ENCODE measurements at places on chromosomes 3 and 15. TPM values are rescaled to one million over a fixed set of nuclear protein-coding genes. Genes with fewer than 3 reads are reported as not detected.

CRABP1 gene
- not detected for total RNA-seq

P2RY1 gene
- total RNA-seq: 2.2 TPM

MAP1A gene
- 9.3 TPM for total RNA-seq

CD96 gene
- total RNA-seq: 9.5 TPM

CCR2 gene
- 8.1 TPM for total RNA-seq

SAMD7 gene
- not detected for total RNA-seq

DUOX1 gene
- 1.6 TPM for total RNA-seq

LRRIQ4 gene
- not detected for total RNA-seq

CYP1A2 gene
- not detected for total RNA-seq

- DNase-seq: no peak
These were observed 25.4 kb upstream of the PRSS50 start for GRCh38 chr3:46742992-46743585.

DNA sequence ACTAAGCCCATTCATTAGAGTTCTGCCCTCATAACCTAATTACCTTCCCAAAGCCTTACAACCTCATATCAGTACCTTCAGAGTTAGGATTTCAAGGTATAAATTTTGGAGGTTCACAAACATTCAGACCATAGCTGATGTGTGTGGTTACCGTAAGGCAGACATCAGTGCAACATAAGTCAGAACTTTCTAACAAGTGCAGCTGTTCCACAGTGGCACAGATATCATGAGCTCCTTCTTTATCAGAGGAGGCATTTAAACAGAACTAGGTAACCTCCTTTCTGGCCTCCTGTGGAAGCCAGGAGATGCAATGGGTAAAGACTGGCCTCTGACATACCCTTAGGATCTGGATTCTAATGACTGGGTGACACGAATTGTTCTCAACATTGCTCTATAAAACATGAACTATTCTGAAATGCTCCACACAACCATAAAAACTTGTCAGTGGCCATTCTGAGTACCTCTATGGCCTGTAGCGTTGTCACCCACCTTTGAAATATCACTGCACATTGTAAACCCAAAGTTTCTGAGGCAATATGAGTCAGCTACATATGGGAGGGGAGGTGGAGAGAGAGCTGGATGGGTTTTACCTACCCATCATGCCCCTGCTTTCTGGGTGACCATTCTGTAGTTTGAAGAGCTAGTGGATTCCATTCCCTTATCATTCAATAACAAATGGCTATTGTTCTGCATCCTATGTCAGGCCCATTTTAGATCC, 546.0 kb upstream of the TBL1XR1 start:
- no peak for DNase-seq

- peak; percentile 76 for DNase-seq
These were observed 8.3 kb downstream of the BDH1 start for GRCh38 chr3:197547306-197548011.

DNA sequence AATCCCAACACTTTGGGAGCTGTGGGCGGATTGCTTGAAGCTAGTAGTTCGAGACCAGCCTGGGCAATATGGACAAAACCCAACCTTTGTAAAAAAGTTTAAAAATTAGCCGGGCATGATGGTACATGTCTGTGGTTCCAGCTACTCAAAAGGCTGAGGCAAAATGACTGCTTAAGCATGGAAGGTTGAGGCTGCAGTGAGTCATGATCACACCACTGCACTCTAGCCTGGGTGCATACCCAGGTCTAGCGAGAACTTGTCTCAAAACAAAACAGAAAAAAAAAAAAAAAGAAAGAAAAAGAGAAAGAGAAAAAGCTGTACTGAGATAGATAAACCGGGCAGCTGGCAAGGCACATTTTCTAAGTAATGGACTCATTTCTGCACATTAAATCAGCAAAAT, 10.6 kb downstream of the ARPP19 start:
- no peak for DNase-seq

- no peak for DNase-seq
These were observed 228.7 kb upstream of the ZNF385D start for GRCh38 chr3:21979706-21980105.

DNA sequence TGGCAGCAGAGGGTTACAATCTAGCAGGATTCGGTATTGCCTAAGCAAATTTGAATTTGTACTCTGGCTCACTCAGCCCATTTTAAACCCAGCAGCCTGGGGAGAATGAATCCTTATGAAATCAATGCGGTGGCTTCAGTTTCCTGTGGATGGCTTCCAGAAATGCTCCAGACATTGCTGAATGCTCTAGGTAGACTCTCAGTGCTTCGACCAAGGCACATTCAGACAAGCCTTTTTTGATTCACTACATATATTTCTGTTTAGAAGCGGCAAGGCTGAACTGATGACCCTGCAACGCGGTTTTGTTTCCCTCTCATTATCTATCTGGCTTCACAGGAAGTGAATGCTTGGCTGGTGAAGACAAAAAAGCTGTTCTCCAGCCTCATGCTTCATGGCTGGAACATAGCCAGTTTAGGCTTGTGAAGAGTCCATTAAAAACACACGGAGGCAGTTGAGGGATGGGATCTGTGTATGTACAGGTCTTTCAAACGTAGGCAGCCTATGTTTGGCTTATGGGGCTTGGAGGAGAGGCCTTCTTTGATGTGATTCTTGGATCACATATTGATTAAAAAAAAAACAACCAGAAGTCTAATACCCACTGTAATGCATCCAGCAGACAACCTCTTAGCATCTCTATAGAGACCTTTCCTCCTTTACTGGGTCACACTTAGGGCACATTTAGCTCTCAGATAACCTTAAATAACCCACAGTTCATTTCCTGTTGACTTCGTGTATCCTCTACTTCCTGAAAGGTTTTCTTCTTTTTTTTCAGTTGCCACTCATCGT, 400.2 kb upstream of the TBL1XR1 start:
- DNase-seq: peak; percentile 54

- no peak for DNase-seq
These were observed 397.4 kb downstream of the FEZF2 start for GRCh38 chr3:61975936-61976335.

GRCh38 chr3:188520466-188520865, 366.5 kb downstream of the LPP start:
- no peak for DNase-seq

GRCh38 chr3:124876401-124876878, 10.7 kb downstream of the ITGB5 start:
- no peak for DNase-seq

DNA sequence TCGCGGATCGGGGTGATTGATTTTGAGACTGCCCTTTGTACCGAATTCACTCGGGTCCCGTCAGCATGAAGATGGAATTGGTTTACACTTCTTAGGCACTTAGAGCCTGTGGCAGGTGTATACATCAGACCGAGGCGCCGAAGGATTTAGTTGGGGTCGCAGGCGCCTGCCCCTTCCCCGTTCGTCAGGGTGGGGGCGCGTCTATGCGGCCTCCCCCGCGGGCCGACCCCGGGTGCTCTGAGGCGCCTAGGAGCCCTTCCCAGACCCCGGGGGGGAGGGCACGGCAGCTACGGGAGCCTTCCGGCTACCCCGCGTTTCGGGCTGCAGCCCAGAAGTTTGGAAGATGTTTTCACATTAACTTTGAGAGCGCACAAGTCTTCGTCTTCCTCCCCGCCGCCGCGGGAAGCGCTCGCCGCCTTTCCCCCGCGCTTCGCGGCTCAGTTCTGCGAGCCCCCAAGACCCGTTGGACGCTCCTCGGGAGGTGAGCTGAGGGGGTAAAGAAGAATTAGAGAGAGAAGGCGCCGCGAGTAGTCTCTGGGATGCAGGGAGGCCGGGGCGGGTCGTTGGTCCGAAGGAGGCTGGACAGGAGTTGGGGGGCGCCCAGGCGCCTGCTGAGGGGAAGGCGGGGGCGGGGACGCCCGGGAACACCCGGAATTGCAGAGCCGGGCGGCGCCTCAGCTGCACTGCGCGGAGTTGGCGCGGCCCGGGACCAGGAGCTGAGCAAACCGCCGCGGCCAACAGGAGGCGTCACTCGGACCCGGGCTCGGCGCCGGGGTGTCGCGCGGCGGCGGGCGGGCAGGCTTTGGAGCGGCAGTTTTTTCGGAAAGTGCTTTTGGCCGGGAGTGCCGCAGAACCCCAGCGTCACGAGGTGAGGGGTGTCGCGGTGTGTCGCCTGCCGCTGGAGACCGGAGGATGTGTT, 780 bp downstream of the TIPARP start:
- peak; percentile 82 for DNase-seq

DNA sequence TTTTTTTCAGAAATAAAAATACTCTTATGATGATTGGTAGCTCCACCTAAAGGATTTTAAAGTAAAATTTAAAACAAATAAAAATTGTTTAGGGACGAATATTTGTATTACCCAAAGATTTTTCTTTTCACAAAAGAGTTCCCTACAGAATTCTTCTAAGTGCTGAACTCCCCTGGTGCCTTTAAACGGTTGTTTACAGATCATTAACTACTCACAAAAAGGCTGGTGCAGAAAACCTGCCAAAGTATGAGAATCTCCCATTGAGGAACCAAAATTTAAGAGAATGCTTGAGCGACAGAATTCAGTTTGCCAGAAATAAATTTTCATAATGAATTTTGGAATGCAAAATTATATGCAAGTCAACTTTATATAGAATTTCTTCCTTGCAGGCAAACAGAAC, 497.8 kb upstream of the NR2F2 start:
- DNase-seq: no peak

DNA sequence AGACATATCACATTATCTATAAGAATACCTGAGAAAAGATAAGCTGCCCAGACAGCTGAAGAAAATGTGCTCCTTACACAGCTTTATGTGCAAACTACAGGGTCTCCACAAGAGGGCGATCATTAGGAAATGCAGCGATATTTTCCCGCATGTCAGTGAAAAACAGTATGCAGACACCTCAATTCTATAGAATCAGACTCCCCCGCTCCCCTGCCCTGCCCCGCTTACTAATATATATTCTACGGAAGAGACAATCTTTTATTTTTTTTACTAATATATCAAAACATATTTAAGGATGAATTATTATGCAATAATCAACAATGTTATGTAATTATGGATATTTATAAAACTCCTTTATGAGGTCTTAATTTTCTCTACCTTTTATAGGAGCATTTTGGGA, 681.3 kb downstream of the ROBO1 start:
- DNase-seq: peak; percentile 75

- DNase-seq: no peak
These were observed 130.3 kb downstream of the CHDH start for GRCh38 chr3:53715815-53716483.

DNA sequence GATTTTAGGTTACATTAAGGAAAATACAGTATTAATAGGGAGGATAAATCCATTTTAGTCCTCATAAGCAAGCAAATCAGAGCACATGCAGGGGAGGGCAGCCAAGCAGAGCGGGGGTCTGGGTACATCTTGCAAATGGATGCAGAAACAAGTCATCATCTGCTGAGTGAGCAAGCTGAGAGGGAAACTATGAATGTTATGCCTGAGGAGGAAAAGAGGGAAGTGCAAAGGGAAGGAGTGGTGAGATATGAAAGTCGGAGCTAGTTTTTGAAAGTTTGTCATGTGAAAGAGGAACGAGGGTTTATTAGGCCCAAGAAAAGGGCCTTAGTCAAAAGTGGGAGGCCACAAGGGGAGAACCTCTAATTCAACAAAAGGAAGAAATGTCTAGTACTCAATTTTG, 15.4 kb downstream of the PTX3 start:
- no peak for DNase-seq

GRCh38 chr3:12451481-12451880, 32.8 kb upstream of the TSEN2 start:
- no peak for DNase-seq
